ENCODE measurements at places on chromosomes 3 and 15.

GRCh38 chr15:93460717-93461116 lies 371.7 kb upstream of the RGMA start:
- DNase-seq, result no peak

GRCh38 chr3:117893638-117894037 lies 1141.0 kb downstream of the IGSF11 start:
- no peak for DNase-seq

GRCh38 chr15:56199038-56199437 lies 44.6 kb downstream of the RFX7 start:
- no peak for DNase-seq

DNA sequence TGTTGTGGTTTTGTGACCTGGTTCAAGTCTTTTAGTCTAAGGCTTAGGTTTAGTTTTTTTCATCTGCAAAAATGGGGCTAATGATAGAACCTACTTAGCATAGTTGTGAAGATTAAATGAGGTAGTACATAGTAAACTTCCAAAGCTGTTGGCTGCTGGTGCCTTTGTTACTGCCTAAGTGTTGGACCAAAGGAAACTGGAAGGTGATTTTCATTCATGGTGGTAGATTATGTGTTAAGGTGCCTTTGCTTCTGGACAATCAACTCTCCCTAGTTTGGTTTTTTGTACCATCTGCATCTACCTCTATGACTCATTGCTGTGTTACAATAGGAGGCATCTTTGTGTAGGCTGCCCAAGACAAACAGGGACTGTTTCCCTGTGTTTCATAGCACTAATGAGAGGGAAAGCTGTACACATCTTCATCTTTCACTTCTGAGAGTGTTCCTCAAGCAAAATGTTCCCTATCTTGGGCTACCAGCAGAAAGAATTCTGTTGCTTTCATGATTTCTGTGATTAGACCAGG lies 3.2 kb downstream of the MAP2K1 start:
- no peak for DNase-seq

- no peak for DNase-seq
These were observed 518.0 kb upstream of the PPP2R3A start for GRCh38 chr3:135447483-135447882.

DNA sequence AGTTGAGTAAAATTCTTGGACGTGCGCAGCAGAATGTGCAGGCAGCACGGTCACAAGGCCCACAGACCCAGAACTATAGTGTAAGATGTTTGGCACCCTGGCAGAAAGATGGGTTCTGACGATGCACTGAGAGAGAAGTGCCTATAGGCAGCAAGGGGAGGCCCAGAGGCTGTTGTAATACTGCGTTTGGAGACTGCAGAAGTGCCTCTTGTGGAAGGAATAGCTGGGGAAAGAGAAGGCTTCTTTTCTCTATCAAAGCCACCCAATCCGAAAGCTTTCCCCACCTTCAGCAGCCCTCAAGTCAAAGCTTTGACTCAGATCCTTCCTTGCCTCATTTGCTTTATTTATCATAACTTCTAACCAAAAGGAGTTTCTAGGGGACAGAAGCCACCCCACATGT lies 5.2 kb upstream of the SIN3A start:
- DNase-seq, result no peak

GRCh38 chr15:43103907-43104306 lies 1.9 kb downstream of the UBR1 start:
- DNase-seq, result no peak

DNA sequence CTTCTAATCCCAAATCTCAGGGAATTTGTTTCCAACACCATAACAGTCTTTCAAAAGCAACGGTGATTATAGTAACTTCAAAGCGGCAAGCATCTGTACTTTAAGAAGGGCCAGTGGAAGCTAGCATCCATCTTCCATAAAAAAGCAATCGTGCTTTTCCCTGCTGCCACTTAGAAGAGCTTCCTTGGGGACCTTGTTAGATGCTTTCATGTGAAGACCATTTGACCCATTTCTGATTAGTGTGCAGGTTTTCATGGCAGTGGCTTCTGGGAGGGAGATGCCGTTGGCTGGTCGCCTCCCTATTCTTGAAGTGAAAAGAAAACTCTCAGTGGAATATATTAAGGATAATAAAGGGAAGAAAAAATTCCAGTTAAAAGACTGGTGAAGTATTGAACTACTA lies 354.1 kb downstream of the ROBO2 start:
- DNase-seq, result no peak

DNA sequence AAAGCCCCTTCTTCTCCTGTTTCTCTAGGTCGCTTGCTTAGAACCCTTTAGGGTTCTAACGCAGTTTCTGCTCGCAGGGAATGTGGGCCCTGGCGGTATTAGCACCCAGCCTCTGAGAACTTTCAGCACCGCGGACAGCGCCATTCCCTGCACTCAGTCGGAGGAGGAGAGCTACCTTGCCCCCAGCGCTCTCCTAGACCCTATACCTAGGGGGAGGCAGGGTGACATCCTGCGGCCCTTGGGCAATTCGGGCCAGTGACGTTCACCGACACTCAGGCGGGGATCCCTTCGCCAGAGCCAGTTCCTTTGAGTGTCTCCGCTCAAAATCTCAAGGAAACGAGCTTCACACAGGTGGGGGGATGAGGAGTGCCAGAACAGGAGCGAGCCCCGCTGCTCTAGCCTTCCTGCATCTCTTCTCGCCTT lies 1.3 kb downstream of the SLC7A14 start:
- DNase-seq, result peak; percentile 65

DNA sequence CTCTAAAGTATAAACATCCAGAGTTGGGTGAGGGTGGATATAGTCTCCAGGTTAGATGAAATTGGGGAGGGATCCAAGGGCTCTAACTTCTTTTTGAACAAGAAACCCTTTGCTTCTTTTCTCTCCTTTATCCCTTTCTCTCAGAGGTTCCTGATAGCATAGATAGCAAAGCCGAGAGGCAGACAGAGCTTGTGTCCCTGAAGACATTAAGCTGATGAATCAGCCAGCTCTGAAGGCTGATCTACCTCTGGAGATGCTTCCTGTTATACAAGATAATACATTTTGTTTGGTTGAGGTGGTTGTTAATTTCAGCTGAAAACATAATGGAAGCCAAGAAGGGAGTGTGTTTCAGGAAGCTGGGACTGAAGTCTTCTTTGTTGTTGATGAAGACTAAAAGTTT lies 193.2 kb downstream of the PDCD6IP start:
- DNase-seq, result no peak

DNA sequence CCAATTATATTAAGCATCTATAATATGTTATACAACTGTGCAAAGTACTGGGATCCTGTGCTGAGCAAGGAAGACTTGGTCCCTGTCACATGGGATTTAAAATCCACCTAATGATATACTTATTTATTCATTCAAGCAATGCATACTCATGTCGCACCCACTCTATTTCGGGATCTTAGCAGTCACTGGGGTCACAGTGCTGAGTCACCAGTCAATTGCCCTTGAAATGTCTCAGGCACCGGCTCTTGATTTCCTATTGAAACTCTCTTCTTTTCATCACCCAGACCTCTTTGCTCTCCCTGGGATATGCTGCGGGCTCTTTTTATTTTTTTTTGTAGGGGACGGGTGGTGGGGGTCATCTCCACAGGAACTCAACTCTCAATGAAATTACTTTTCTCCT lies 194.5 kb upstream of the GAP43 start:
- DNase-seq, result no peak

DNA sequence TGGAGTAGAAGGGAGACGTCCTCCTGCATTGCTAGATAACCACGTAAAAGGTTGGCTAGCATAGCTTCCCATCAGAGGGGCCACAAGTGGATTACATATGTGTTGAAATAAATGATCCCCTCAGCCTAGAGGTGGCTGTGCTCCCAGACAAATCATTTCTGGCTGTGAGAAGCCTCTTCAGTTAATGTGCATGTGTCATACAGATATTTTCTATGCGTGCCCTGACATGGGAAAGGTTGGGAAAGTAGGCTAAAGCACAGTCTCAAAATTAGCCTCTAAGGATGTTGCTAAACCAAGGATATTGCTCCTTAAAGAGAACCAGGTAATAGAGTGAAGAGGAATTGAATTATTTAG lies 17.8 kb downstream of the USP3 start:
- no peak for DNase-seq

All from activated naive CD8-positive, alpha-beta T cell treated with anti-CD3 and anti-CD28 coated beads, Interleukin-2, amount 50 U/mL, for 24 hours (primary cell).